DMS79 treated with DMSO at 0.1 percent for 48 hours (cell line): ENCODE measurements at places on chromosomes 4 and X.

DNA sequence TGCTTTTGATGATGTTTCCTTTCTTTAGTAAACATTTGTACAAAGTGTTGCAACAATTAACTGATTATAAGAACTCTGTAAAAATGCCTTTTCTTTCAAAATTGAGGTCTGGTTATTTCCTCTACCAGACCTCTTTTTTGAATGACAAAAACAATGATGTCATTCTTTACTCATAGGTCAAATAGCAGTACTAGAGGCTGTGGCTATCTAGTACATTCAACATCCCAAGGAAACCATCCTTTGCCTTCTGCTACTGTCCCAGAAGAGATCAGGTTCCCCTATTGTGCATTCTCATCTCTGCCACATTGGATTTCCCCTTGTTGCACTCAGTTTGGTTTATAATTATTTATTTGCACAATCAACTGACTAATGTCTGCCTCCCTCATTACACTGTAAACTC lies 19.1 kb upstream of the MAD2L1 start:
- DNase-seq = no peak

GRCh38 chr4:24476282-24476681 lies 108.1 kb downstream of the DHX15 start:
- no peak for DNase-seq

- no peak for DNase-seq
Observed at GRCh38 chrX:29215251-29215650, 628.0 kb downstream of the IL1RAPL1 start.

DNA sequence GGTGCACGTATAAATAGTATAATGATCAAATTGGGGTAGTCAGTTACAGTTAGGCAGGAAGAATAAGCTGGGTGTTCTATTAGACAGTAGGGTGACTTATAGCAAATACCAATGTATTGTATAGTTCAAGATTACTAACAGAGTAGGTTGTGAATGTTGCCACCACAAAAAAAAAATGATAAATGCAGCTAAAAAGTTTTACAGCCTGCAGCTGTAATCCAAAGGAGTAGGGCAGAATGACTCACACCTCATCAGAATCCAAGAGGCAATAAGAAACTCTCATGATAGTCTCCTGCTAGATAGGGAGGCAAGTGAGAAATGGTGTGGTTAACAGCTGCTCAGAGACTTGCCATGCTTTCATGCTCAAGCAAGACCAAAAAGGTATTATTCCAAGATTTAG lies 19.6 kb upstream of the TCEAL4 start:
- no peak for DNase-seq

DNA sequence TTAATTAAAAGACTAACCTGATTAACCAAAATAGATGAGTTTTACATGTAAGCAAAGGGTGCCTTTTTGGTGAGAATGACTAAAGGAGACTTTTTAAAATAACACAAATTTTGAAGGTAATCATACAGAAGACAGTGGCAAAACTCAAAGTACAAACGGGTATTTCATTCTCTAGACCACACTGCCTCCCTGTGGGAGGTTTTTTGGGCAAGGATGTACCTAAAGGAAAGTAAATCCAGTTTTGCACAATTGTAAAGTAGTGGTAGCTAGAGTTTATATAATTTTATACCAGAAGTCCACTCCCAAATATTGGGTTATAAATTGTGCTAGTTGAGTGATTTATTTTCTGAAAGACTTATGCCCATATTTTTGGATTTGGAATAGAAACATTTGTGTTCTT lies 201.0 kb downstream of the PAPSS1 start:
- no peak for DNase-seq

GRCh38 chr4:26238778-26239679 lies 81.8 kb upstream of the RBPJ start:
- DNase-seq = peak; percentile 41

DNA sequence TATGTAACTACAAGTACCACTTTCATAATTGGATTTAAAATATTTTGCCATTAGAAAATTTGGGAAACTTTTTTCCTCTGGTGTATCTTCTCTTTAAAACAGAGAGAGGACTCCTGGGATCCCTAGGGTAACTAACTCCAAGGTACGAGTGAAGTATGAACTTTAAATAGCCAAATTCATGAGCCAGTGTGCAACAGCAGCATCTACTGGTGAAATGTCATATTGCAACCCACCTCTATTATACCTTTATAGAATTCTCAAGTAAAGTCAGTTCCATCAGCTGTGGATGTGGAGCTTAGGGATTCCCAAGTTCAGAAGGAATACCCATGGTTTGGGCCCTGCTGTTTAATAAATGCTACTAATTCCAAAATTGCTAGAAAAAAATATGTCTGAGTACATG lies 282.7 kb upstream of the TAPT1 start:
- DNase-seq = no peak

- DNase-seq = no peak
Observed at GRCh38 chr4:41572516-41572915, 34.6 kb downstream of the LIMCH1 start.

DNA sequence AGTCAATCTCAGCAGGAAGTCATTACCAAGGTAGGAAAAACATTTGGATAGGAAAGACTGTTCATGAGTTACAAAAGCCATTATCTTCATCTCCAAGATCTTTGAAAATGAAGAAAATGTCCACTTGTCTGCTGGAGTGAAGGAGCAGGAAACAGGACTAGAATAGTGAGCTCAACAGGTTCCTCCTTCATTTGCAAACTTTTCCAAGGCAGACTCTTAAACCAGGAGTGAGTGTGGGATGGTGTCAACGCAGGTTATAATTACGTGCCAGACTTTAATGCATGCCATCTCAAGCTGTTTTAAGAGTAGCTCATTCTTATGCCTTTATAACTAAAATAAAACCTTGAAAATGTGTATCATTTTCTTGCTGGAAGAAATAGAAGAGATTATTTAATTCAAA lies 3.4 kb upstream of the REELD1 start:
- DNase-seq = no peak

GRCh38 chr4:55447831-55448230 lies 52.1 kb downstream of the TMEM165 start:
- no peak for DNase-seq

GRCh38 chrX:13852001-13852695 lies 35.3 kb upstream of the GPM6B start:
- DNase-seq = no peak

DNA sequence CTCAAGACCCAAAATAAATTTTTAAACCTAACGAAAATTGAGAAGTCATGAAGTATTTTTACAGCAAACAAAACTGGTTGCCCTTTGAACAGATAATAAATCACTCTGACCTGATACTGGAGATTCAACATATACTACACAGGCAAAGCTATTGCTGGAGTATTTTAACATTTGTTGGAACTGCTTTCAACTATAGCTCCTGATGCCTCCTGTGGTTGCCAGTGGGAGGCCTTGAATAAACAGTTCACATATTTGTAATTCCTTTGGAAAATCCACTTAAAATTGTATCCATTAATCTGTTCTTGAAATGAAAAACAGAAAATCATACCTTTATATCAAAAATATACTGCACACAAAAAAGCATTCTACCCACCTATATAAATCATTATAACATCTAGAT lies 605.1 kb downstream of the KCTD8 start:
- DNase-seq = no peak

- peak; percentile 66 for DNase-seq
Observed at GRCh38 chr4:7420661-7421040, 14.1 kb downstream of the PSAPL1 start.
